ENCODE measurements at places on chromosomes 6 and 20.
A peak's percentile ranks its signal among the peaks of the same experiment; 100 is the strongest.

DNA sequence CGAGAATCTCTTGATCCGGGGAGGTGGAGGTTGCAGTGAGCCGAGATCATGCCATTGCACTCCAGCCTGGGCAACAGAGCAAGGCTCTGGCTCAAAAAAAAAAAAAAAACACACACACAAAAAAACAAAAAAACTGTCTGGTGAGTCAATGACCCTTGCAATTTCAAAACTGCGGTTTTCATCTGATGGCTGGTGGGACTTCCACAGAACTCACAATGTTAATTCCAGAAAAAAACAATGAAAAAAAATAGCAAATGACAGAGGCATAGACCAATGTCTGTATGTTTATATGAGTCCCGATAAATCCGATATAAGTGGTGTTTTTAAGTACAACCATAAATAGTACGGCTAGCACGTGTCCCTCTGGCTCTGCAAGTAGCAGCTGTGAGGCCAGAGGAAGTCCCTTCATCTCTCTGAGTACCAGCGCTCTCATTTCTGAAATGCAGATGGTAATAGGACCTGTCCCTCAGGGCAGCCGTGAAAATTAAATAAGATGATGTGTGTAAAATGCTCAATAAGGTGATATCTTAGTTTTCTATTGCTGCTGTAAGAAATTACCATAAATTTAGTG lies 21.9 kb upstream of the PTPN1 start:
- no peak for DNase-seq

- no peak for DNase-seq
Observed at GRCh38 chr6:101178748-101179147, 214.8 kb upstream of the GRIK2 start.

GRCh38 chr6:13694562-13694961 lies 17.1 kb downstream of the RANBP9 start:
- no peak for DNase-seq

DNA sequence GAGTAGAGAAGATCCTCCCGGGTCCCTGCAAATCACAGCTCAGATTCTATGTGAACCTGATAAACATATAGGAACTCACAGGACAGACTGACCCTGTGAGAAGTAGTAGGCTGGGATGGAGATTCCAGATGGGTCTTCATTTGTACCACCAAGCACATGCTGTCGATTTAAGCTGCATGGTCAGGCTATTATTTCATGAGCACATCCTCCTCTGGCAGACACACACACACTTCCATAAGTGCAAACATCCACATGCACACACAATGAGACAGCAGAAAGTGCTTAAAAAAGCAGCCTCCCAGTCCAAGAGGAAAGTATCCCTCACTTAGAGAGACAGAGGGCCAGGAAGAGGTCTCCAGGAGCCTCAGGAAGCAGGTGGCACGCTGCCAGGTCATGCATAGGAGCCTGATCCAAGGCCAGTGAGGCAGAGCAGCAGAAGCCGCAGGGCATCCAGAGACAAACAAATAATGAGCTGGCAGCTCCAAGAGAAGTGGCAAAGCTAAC lies 131.8 kb downstream of the UNC5CL start:
- DNase-seq = no peak

DNA sequence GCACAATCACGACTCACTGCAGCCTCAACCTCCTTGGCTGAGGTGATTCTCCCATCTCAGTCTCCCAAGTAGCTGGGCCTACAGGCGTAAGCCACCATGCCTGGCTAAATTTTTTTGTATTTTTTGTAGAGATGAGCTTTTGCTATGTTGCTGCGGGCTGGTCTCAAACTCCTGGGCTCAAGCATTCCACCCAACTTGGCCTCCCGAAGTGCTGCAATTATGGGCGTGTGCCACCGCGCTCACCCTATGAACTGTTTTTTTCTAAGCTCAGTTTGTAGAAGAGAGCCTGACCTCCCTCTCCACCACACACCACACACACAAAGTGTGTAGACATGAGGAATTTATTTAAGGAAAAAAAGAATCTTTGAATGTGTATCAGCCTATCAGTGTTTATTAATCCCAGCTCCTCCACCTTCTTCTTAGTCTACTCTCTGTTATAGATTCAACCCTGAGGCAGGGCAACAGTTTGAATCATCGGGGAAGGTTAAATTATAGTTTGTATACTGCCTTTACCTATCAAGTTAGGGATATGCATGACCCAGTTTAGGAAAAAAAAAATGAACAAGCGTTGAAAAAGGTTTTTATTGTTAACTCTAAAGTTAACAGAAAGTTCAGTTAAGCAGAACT lies 74.1 kb downstream of the PLEKHG1 start:
- no peak for DNase-seq

DNA sequence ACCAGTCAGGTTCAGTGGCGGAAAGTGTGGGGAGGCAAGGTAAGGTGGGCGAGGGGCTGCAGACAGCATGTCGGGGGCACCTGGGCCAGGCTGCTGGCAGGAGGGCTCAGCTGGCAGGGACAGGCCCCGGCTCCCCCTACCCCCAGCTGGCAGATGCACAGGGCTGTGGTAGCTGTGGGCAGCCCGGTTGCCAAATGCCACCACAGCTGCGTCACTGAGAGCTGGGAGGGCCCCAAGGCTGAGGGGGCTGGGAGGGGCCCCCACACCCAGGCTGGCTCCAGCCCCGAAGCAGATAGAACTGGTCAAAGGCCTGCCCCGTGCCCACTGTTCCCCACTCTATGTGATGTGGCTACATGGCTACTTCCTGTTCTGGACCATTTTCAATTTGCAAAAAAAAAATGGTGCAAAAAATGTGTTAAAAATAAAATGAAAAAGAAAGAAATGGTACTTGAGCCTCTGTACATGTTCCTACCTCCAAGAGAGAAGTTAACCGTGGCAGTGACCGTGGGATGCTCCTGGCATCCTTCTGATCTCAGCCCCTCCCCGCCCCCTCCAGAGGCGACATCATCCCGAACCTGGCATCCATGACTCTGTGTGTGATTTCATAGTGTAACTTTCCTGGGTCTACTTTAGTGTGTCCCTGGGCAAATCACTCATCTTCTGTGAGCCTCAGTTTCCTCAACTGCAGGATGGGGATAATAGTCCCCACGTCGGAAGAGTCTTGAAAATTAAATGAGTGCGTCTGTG lies 64.4 kb downstream of the UBE2V1 start:
- DNase-seq = peak; percentile 13

GRCh38 chr20:35328095-35328685 lies 36.0 kb upstream of the FAM83C start:
- DNase-seq = no peak

- DNase-seq = no peak
Observed at GRCh38 chr6:43331891-43332290, 23.3 kb upstream of the CRIP3 start.

GRCh38 chr6:134740473-134741199 lies 209.3 kb downstream of the ALDH8A1 start:
- no peak for DNase-seq

- no peak for DNase-seq
Observed at GRCh38 chr6:105799056-105799455, 287.1 kb upstream of the PRDM1 start.

DNA sequence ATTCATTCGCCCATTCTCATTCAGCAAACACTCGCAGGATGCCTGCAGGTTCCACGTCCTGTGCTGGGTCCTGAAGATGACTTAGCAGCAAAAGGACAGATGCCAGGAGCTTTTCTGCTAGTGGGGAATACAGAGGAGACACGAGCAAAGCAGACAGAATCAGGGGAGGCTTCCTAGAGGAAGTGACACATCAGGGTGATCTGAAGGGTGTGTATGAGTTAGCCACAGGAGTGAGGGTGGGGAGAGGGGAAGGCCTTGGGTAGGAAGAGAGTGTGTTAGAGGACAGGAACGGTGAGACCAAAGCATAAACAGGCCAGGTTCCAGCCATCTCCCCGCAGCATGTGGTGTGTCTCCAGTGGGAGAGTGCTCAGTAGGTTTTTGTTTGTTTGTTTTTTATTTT lies 73.4 kb upstream of the GTSF1L start:
- DNase-seq = no peak

DNA sequence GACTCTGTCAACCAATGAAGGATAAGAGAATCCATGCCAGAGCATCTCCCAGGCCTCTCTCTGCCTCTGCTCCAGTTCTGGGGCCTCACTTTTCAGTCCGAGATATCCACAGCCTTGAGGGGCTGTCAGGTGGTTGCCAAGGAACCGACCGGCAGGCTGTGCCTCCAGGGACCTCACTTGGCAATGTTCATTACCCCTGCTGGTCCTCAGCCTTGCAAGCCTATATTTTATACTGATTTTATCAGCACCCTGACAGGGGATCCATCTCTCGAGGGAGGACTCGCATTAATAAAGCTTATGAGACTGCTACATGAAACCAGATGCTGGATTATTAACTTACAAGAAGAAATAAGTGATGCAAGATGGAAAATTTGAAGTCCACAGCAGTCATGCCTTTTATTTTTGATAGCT lies 39.9 kb downstream of the TMC2 start:
- no peak for DNase-seq

GRCh38 chr20:235891-236290 lies 8.8 kb downstream of the DEFB129 start:
- DNase-seq = no peak

GRCh38 chr6:136359851-136360250 lies 70.2 kb upstream of the BCLAF1 start:
- no peak for DNase-seq

GRCh38 chr6:157996918-157997702 lies 15.4 kb downstream of the SYNJ2 start:
- no peak for DNase-seq

DNA sequence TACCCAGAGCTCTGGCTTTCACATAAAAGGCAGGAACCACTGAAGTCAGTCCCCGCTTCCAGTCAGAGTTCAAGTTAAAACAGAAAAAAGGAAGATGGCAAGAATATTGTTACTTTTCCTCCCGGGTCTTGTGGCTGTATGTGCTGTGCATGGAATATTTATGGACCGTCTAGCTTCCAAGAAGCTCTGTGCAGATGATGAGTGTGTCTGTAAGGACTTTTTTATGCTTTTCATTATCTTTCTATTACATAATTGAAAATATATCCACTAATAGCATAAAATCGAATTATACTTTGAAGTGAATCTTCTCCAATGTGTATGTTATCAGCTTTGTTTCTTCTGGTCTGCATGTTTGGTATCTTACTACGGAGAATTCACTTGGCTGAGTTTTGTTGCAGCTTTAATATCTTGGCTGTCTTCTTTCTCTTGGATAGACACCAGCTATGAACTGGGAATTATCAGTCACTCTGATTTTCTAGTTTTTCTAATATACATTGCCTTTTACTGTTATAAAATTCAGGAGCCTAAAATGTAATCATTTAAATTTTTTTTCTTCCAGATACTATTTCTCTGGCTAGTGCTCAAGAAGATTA lies at the start of gene OTOR:
Gene OTOR, plus strand, starts transcription at position 51 of the 593 bp plus-strand sequence. Its CDS starts 44 bp downstream, at position 95.
- no peak for DNase-seq

- no peak for DNase-seq
Observed at GRCh38 chr20:50138479-50139393, 14.8 kb downstream of the PEDS1 start.

DNA sequence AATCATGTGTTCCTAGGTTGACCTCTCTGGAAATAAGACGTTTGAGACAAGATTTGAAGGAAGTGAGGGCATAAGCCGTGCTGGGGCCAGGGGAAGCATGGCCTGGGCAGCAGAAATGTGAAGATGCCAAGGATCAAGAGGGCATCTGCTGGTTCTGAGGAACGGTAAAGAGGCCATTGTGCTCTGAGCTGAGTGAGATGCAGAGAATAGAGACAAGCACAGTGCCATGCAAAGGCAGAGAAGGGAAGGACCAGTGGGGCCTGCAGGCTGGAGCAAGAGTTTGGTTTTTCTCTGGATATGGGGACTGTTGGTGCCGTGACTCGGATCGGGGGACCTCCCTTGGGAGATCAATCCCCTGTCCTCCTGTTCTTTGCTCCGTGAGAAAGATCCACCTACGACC lies 50.8 kb downstream of the SMPDL3A start:
- no peak for DNase-seq

DNA sequence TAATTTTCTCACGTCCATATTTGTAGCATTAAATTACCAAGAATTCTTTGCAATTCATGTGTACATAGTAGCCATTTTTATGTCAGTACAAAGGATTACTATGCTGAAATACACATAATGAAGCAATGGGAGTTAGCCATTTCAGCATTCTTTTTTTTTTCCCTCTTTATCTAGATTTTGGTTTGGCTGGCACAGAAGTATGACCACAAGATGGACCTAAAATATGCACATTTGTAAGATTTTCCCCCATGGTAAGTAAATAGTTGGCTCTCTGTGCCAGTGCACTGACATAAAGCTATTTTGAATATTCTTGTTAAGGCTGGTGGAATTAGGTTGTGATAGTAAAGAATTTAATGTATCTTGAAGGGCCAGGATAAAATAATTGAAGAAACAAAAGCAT lies 486.1 kb upstream of the BTBD3 start:
- no peak for DNase-seq

GRCh38 chr20:7010527-7010926 lies 243.0 kb downstream of the BMP2 start:
- no peak for DNase-seq

DNA sequence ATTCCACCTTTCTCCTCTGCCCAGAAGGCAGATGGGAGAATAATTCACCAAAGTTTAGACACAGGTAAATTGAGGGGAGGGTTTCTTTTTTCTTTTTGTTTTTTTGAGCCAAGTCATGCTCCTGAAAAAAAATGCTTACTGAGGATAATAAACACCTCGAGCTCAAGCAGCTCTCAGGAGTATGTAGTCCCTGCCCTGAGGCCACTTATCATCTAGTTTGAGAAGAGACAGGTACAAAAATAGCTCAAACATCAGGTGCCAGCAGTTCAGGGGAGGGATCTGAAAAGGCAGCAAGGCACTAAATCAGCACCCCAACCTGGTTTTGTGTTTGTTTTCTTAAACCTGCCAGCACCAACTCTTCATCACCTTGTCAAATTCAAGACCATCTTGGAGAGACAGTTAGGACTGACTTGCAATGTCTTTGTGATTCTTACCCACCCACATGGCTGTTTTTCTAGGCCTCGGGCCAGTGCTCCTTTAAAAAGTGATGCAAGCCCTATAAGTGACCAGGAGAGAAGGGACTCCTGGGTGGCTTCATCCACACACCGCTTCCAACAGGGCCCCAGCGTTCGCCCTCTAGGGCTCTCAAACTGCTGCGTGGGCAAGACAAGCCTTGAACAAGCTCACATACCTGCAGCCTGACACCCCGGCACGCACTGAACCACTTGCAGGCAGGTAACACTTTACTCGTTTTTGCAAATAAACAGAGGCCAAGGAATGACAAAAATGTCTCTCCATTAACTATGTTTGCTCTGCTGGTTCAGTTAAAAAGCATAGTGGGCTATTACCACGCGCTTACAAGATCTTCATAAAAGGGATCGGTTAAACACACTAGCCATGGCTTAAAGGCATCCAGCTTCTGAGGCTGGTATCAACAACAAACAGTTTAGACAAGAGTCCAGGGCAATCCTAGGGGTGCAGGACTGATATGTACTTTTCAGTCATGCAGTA lies 13.9 kb downstream of the JAG1 start:
- DNase-seq = no peak

Data from CD8-positive, alpha-beta memory T cell (primary cell).